H7 (cell line): ENCODE measurements at places on chromosomes 2 and 18.

- DNase-seq, result no peak
These were observed 28.3 kb upstream of the SLC40A1 start for GRCh38 chr2:189608795-189609422.

- no peak for DNase-seq
These were observed 15.3 kb downstream of the PMS1 start for GRCh38 chr2:189799531-189799930.

DNA sequence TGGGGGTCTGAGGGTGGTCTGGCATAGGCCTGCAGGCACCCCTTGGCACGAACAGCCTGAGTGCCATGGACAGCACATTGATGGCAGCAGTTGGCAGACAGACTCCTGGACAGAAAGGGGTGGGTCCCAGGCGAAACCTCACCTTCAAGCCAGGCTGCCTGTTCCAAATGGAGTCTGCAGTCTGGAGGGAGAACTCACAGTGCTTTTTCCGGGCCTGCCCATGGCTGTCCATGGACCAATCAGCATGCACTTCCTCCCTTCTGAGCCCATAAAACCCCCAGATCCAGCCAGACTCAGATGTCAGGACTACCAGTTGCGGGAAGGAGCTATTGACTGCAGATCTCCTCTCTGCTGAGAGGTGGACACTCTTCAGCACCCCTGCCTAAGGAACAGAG is 694.6 kb upstream of the ACVR2A start:
- no peak for DNase-seq

DNA sequence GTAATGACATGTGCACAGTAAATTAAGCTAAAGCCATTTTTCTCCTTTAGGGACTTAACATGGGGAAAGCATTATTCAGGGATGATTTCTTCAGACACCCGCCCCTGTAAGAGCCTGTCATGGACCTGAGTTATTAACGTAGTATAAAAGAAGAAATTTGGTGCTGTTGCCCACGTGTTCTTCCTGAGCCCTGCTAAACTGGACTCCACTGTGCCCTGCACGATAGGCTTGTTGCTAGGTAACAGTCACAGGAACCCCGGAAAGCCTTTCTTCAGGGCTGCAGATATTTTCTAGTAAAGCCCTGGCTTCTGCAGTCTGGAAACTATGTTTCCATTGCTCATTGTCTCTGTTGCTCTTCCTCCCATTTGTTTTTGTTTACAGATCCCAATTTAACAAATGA is 157.9 kb downstream of the LRRC30 start:
- DNase-seq, result no peak

- DNase-seq, result peak; percentile 94
These were observed 1.0 kb upstream of the B4GALT6 start for GRCh38 chr18:31685097-31686082.

DNA sequence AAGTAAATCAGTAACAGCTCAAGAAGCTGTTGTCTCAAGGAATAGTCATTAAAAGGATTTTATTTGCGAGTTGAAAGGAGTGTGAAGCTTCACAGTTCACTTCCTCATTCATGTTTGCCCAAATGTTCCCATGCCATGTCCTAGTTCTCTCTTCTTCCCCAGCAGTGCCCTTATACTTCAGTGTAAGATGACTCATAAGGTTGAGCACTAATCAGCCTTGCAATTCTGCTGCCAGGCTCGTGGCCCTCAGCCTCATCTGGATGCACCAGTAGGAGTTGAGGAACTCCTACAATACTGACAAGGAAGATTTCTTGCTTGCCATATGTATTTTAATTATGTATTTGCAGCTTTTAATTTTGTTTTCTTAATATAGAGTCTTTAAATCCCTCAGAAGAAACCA is 1980.4 kb downstream of the SUCLG1 start:
- DNase-seq, result no peak

- no peak for DNase-seq
These were observed 43.1 kb upstream of the GALNT3 start for GRCh38 chr2:165837122-165837521.

DNA sequence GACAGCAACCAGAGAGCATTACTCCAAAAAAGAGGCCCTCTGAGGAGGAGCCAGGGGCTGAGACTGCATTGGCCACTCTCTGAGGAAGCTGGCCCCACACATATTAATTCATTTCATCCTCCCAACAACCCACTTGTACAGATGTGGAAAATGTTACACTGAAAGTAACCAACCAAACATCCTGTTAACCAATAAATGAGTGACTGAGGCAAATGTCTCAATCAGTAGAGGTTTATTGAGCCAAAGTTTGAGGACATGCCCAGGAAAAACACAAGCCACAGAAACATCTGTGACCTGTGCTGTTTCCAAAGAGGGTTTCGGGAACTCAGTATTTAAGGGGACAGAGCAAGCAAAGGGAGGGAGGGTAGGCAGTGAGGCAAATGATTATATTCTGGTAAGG is 53.0 kb downstream of the SKA1 start:
- no peak for DNase-seq

- no peak for DNase-seq
These were observed 25.3 kb downstream of the MMADHC start for GRCh38 chr2:149562324-149562723.

- DNase-seq, result no peak
These were observed 90.7 kb upstream of the TFCP2L1 start for GRCh38 chr2:121375621-121376159.

DNA sequence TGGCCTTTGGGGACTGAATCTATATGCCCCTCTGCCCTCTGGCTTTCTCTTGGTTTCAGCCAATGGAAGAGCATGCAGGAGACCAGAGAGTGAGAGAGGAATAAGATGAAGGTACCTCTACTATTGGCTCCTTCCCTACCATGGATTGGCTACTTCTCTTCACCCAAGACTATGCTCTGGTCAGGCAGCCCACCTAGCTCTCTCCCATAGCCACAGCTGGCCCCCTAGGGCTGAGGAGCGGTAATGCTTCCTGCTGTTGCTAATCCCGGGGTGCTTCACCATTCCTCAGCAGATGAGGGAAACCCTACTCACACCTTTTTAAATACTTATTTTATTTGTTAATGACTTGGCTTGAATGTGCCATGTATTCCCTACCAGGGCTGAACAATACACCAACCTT is 142.4 kb downstream of the MREG start:
- peak; percentile 44 for DNase-seq

DNA sequence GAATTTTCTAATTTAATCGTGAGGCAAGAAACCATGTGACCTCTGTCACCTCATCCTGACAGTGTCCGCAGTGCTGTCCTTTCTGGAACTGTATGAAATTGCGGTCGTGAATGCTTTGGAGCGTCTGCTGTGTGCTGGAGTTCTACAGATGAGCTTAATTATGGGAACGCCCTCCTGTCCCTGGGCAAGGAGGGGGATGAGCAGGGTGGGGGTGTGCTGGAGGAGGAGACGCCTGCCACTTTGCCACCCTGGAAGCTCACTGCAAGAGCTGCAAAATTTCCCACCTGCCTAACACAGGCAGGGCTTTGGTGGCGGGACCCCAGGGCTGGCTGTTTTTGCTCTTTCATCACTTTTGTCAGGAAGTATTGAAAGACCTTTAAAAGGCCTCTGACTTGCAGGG is 6.5 kb downstream of the LPIN1 start:
- DNase-seq, result no peak

- DNase-seq, result no peak
These were observed 2.6 kb downstream of the PKP4 start for GRCh38 chr2:158459161-158460003.

GRCh38 chr2:189581354-189582139 is 961 bp upstream of the SLC40A1 start:
- peak; percentile 73 for DNase-seq

DNA sequence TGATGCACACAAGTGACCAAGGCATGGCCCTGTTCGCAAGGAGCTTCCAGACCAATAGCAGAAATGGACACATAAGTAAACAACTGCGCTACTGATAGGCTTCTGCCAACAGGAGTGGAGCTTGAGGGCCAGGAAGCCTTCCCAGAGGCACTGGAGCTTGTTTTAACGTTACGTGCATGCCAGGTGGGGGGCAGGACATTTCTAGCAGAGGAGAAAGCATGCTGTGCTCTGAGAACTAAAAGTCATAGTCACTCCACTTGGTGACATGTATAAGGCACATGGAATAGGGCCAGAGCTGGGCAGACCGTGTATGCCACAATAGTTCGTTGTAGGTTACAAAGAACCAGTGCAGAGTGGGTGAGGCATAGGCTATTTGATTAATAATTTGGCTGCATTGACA is 184.2 kb downstream of the NEDD4L start:
- DNase-seq, result no peak

DNA sequence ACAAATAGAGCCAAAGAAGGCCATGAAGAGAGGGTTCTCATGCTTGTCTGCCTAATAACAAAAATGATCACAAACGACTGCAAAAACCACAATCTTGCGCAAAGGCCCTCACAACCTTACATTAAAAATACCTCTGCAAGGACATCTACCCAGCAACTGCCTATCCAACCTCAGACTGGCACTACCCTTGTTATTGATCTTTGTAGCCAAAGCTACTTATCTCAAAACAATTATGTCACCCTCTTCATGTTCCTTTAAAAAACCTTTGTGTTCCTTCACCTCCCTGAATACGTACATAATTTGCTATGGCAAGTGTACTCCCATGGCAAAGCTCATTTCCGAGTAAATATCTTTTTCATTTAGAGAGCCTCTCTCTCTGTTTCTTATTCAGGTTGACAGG is 44.1 kb downstream of the TMEM163 start:
- no peak for DNase-seq
